ENCODE measurements at places on chromosomes 16 and 17. TPM values are rescaled to one million over a fixed set of nuclear protein-coding genes. Genes with fewer than 3 reads are reported as not detected.
A peak's percentile ranks its signal among the peaks of the same experiment; 100 is the strongest.

DNA sequence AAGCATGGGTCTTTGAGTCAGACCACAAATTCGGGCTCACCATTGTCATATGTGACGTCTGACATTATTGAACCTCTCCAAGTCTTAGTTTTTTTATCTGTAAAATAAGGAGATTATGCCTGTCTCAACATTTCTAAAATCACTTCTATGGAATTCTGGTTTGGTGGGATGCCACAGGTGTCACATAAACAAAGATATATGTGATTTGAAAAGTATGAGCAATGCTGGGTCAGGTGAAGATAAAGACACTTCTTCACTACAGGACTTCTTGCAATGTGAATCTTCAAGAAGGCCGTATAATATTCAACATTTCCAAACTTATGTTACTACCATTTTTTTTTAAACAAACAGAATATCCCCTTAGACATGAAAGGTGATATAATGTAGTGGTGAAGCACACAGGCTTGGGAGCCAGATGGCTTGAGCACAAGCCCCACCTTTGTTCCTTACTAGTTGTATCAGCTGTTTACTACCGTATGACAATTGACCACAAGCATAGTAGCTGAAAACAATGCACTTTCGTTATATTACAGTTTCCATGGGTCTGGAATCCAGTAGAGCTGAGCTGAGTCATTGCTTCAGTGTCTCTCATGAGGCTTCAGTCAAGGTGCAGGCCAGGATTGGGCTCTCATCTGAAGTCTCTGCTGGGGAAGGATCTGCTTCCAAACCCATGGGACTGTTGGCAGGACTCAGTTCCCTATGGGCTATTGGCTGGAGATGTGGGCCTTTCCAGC is 87.7 kb downstream of the UTP18 start:
- peak; percentile 52 for DNase-seq

- no peak for DNase-seq
Observed at GRCh38 chr17:236641-237405, 55.4 kb upstream of the DOC2B start.

- peak; percentile 24 for DNase-seq
Observed at GRCh38 chr17:63984651-63985386, 12.1 kb upstream of the SCN4A start.

DNA sequence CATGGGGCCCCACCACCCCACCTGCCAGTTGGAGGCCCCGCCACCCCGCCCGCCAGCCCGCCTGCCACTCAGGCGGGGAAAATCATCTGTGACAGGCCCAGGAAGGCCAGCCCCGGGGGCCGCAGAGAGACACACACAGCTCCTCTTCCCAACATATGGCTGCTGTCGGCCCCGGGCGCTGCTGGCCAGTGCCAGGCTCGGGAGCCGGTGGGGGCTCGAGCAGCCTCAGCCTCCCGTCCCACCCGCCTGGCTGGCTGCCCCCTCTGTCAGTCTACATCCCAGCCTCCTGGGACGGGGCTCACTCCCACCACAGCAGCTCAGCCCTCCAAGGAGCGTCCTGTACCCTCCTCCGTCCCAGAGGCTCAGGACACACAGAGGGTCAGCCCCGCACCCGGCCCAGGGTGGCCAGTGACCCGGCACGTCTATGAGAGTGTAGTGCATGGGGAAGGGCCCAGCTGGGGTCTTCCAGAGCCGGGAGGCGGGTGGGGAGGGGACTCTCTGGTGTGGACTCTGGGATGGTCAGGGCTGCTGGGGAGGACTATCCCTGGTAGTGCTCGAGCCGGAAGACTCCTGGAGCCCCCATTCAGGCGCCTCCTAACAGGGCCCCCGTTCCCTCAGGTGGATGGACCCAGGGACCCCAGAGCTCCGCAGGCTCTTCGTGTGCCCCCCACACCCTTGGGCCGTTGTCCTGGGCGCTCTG is 3.6 kb upstream of the PRR35 start:
- no peak for DNase-seq

GRCh38 chr17:13995856-13996271 is 73.4 kb upstream of the COX10 start:
- no peak for DNase-seq

DNA sequence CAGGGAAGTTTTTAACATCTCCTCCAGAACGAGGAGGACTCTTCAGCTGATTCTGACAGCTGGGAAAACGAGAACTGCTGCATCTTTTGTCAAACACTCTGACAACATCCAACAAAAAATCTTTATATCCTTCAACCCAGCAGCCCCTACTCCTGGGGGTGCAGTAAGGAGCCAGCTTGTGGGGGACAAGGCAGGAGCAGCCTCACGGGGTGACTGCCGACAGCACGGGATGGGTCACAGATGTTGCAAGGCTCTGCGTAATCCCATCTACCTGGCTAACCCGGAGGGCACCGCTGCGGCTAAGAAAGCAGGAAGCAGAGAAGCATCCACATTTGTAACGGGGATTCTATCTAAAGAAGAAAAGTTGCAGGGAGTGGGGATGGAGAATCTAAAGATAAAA is 28.6 kb downstream of the WDR45B start:
- DNase-seq, result no peak

DNA sequence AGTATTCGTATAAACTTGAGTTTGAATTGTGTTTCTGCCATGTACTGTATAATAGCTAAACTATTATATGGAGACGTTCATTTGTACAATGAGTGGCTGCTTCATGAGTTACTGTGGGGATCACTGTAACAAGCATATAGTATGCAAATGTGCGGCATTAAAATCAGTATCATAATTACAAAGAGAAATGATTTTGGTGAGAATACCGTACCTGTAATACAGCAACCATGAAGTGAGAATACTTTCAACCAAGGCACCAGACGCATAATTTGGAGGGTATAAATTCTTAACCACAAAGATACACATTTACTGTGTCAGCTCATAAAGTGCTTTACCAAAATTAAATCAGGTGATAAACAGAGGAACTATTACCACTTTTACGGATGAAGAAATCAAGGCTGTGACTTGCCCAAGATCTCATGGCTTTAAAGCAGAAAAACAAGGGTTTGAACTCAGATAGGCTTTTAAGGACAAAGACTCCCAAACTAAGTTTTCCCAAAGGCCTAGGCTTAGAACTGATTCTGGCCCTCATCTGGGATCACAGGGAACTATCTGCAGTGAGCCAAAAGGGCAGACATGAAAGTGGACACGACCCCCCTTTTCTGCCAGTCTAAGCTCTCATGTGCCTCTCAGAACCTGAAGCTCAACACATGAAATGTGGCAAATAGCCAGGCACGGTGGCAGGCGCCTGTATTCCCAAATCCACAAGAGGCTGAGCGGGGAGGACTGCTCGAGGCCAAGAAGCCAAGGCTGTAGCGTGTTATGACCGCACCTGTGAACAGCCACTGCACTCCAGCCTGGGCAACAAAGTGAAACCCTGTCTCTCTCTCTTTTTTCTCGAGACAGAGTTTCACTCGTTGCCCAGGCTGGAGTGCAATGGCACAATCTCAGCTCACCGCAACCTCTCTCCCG is 6.4 kb downstream of the RPS15A start:
- no peak for DNase-seq

The OTOA gene
- not detected for total RNA-seq

The SMARCE1 gene
- 84.5 TPM for total RNA-seq

- DNase-seq, result peak; percentile 84
Observed at GRCh38 chr17:29914819-29915537, 15.1 kb downstream of the SSH2 start.

- DNase-seq, result no peak
Observed at GRCh38 chr16:73916829-73917594, 379.6 kb upstream of the PSMD7 start.

The TBC1D3K gene
- not detected for total RNA-seq

DNA sequence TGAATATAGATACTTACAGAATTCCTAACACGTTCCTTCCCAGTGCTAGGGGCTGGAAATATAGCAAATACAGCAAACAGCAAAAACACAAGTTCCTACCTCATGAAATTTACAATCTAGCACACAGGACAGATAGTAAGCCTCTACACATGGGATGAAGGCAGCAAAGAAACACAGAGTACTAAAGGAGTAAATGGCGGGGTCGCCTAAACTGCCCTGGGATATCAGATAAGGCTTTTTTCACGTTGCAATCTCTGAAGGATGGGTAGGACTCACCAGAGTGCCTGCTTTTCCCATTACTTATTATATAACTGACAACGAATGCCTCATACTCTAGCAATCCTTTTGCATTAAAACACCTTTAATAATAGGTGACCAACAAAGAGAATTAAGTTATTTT is 19.8 kb downstream of the CEP112 start:
- DNase-seq, result no peak

The ZPBP2 gene
- not detected for total RNA-seq

The CDH11 gene
- not detected for total RNA-seq

GRCh38 chr16:1645914-1646525 is 32.1 kb upstream of the JPT2 start:
- DNase-seq, result no peak

- DNase-seq, result peak; percentile 17
Observed at GRCh38 chr17:33651686-33652085, 358.6 kb upstream of the ASIC2 start.

GRCh38 chr17:76537578-76538280 is at the start of gene CYGB:
CYGB (minus strand) TSS chr17:76537709; CDS start chr17:76537542, 167 bp downstream.
- DNase-seq, result peak; percentile 74

DNA sequence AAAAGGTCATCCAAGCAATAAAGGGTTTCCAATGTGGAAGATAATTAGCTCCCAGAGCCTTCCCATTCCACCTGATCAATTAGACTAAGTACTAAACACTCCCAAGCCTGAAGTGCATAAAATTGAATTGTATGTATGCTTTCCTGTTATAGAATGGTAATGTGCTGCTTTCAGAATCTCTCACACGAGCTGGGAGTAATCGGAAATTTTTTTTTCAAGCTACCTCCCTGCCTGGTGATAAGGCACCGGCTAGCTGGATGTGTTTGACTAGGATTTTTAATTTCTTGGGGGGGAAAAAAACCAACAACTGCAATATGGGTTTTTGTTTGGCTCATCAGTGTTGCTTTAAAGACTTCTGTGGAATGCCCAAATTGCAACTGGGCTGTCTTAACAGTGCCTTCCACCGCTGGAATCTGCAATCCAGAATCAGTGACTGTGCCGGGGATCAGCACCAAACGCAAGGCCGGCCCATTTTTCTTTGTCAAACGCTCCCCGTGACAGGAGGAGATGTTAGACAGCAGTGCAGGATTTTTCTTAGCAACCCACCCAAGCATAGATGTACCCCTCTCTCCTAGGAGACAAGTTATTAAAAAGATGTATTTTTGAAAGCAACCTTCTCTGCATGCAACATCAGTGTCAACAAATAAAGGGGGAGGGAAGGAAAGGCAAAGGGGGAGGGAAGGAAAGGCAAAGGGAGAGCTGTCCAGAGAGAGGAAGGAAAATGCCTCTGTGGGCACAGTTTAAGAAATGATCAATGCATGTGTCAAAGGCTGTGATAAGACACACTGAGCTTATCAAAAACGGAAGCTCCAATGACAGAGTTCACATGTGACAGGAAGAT is 387.2 kb downstream of the NPIPA8 start:
- DNase-seq, result no peak

GRCh38 chr17:74008196-74008595 is 195.3 kb upstream of the RPL38 start:
- peak; percentile 72 for DNase-seq

DNA sequence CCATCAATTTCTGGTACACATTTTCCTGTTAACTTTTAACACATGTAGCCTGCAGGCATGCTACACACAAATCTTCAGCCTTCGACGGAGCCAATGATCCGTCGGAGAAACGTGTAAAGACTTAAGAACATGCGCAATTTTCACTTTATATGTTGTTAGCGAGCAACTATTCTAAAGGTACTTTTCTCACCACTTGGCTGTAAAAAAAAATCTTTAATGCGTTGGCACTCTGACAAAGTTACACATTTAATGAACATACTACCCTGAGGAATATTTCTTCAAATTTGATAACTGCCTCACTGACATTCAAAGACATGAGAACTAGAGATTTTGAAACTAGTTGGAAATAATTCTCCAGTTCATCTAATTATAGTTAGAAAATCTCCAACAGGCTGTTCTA is 507.5 kb upstream of the SALL1 start:
- no peak for DNase-seq

DNA sequence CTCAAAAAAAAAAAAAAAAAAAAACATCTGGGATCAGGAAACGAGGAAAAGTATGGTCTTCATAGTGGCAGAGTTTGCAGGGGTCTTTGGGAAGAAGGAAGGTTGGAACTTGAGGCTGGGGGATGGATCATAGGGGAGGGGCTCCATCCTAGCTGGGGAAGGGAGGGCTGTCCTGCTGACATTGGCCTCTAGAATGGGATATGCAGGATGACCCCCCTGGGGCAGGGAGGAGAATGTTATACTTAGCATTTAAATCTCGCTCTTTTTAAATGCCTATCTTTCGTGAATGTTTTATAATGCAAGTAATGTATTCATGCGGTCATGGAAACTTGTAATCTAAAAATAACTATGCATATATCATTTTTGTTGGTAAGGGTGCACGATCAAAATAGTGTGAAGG is 33.2 kb downstream of the TMEM235 start:
- DNase-seq, result no peak

The CXCL16 gene
- 10.7 TPM for total RNA-seq

The HCFC1R1 gene
- 12.3 TPM for total RNA-seq

GRCh38 chr17:8383143-8383822 is at the start of gene RPL26:
RPL26 (minus strand) TSS chr17:8383193; CDS start chr17:8382310, 883 bp downstream.
- peak; percentile 99 for DNase-seq

The G6PC1 gene
- total RNA-seq, result not detected

GRCh38 chr17:46742565-46743270 is 75.8 kb downstream of the WNT3 start:
- peak; percentile 4 for DNase-seq
